ENCODE measurements at places on chromosomes 7 and 10.

DNA sequence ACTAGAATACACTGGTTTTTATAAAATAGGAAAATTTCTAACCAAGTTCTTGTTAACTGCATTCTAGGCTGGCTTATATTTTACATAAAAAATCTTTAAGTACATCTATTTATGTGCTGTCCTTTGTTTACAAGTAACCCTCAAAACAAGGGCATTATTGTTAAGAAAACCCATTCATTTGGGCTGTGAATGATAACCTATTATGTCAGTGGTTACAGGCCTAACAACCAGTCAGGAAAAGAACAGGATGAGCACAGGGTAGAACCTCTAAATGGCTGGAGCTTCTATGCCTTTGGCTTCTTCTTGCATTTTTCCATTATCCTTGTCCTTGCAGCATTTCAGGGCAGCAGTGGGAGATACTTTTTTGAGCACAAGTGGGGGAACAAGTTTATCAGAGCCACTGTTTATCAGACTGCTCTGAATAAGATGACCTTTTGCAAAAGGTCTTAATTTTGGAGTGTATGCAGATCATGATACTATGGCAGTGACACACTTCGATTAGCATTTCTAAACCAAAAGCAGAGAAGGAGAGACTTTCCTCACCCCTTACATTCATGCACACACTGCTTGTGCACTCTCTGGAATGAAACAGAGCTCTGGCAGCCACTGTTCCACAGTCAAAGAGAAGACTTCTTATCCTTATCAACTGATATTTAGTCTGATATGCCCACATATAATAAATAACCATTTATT is 10.9 kb downstream of the GPR37 start:
- no peak for DNase-seq

- no peak for DNase-seq
Measured at GRCh38 chr7:156219307-156220077, 407.2 kb upstream of the SHH start.

DNA sequence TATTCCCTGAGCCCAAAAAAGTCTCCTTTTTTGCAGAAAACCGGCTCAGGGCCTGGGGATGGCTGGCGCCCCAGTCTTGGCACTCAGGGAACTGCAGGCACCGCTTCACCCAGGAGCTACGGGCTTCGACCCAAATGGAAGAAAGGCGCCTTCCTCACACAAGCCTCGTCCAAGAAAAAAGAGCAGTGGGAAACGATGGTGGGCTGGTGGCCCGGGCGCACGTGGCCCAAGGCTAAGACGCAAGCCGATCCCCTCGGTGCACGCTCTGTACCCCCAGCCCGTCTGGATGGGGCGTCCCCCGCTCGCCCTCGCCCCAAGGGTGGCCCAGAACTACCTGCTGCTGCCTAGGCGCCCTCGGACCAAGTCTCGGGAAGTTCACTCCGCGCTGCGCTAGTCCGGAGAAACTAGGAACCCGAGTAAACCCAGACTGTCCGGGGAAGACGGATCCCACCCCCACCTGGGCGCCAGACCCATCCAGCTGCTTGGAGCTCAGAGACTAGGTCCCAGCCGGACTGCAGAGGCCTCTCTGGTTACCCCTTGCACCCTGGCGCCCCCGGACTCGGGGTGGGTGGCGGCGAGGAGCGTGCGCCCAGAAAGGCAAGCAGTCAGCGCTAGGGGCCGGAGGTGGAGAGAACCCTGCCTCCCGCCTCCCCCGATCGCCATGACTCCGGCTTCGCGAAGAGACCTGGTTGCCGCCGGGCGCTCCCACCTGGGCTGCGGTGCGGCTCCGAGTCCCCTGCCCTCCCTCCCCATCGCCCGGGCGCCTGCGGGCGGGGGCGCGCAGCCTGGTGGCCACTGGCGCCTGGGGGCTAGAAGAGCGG is 76.4 kb downstream of the CALN1 start:
- DNase-seq, result no peak

DNA sequence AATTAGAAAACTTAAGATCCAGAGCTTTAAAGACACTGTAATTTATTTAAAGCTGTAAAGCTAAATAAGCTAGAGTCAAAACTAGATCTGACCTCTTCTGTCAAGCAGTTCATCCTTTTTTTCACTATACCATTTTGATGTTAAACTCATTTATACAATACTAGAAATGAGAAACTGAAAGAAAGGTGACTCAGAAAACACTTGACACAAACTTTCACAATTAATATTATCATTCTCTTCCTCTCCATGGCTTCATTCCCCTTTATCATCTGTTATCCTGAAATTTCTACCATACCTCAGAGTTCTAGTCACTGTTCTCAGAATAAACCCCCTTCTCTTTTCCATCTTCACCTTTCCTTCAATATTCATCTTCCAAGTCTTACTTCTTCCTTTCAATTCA is 1.3 kb downstream of the FIGNL1 start:
- no peak for DNase-seq

- no peak for DNase-seq
Measured at GRCh38 chr7:135194494-135195095, 16.7 kb downstream of the WDR91 start.

GRCh38 chr7:155959894-155960293 is 147.6 kb upstream of the SHH start:
- DNase-seq, result no peak

- no peak for DNase-seq
Measured at GRCh38 chr10:122375679-122376160, 1.2 kb downstream of the PLEKHA1 start.

GRCh38 chr7:66054063-66054462 is 21.6 kb upstream of the ASL start:
- DNase-seq, result no peak

DNA sequence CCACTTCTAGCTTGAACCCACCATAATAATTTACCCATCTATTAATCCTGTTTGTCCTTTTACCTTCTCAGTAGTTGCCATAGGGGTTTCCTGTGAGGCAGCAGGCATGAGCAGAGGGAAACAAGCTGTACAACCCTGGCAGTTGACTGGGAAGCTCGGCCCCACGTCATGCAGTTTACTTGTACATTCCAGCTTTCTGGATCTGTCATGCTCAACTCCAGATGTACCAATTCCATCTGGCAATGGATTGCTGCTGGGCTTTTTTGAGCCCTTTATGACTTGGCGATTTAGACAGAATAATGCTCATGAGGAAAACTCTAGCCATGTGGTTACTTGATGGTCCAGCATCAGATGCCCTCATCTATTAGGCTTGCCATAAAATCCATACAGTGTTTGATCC is 112.5 kb downstream of the GNAI1 start:
- DNase-seq, result no peak

- DNase-seq, result no peak
Measured at GRCh38 chr10:73979809-73980433, 18.0 kb upstream of the VCL start.

Data from GM18507 (cell line).